ENCODE measurements at places on chromosomes 6 and 20. TPM values are rescaled to one million over a fixed set of nuclear protein-coding genes. Genes with fewer than 3 reads are reported as not detected.

DNA sequence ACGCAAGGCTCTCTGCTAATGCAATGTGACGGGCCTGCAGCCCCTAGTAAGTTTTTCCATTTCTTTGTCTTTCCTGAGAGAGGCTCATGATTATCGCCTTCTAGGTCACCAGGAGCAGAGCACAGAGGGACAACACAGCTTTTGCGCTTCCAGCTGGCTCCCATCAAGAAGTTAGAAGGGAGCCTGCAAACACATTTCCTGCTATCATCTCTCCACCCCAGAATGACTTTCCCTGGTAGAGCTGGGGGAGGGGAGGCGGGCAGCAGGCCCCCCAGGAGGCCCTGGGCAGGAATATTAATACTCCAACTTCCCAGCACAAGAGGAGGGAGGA lies 35.7 kb upstream of the CCDC167 start:
- DNase-seq: no peak

DNA sequence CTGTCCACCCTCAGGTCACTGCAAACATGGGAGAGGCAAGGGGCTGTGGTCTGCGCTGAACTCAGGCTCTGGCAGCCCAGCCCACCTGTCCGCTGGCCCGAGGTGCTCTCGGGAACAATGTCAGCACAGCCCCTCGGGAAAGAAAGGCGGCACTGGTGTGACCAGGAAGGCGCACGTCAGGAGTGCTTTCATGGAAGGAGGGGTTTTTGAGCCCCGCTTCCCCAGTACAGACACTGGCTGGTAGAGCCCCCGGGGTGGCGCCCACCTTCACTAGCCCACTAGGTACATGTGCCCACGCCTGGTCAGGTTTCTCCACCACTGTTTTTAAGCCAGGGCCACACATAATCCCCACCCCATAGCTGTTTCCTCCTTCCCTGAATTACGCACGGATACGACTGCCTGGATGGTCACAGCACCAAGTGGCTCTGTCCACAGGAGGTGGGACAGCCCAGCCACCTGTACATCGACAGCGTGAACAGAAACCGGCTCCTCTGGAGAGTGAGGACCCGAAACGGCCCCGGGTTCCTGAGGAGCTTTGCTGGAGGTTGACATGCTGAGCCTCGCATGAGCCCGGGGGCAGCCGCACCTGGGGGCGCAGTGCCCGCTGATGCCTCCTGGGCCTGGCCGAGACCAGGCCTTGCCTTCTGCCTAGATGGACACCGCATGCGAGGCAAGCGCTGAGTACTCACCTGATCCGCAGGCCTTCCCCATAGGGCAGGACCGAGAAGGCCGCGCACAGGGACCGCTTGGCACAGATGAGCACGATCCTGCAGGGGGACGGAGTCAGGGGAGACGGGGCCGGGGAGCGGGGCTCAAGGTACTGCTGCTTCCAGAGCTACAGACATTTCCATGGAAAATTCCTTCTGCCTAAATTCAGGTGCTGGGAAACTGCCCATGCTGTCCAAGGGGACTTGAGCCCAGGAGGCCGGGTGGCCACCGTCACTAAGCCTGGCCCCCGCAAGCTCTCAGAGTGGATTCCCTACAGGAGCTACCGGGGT lies 7.6 kb downstream of the RPS21 start:
- no peak for DNase-seq

- DNase-seq: no peak
These were observed 29.4 kb upstream of the BEND3 start for GRCh38 chr6:107144666-107145065.

- no peak for DNase-seq
These were observed 2.5 kb upstream of the SRSF12 start for GRCh38 chr6:89120371-89120770.

DNA sequence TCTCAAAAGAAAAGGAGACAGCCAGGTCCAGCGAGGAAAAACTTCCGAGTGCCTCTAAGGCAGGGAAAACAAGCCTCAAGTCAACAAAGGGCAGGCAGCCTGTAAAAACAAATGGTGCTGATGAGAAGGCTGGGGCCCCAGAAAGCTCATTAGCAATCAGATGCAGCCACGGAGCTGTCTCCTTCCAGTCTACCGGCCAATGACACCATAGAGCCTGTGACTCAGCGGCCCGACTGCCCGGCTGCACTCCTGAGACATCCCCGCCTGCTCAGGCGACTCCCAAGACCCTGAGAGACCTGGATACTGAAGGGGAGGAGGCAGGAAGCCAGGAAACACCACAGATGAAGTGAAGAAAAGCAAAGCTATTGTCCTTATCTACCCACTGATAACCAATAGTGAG lies 120.1 kb upstream of the HDDC2 start:
- no peak for DNase-seq

- DNase-seq: no peak
These were observed 77.3 kb downstream of the C6orf52 start for GRCh38 chr6:10617008-10617696.

- DNase-seq: no peak
These were observed 40.3 kb upstream of the ZFAND3 start for GRCh38 chr6:37779111-37779800.

GRCh38 chr6:138677538-138677937 lies 96.0 kb upstream of the CCDC28A start:
- DNase-seq: no peak

- no peak for DNase-seq
These were observed 36.5 kb upstream of the MPC1 start for GRCh38 chr6:166419286-166419685.

- DNase-seq: no peak
These were observed 2.0 kb downstream of the MUC21 start for GRCh38 chr6:30985490-30985889.

- DNase-seq: no peak
These were observed 19.6 kb upstream of the ABT1 start for GRCh38 chr6:26576929-26577719.

DNA sequence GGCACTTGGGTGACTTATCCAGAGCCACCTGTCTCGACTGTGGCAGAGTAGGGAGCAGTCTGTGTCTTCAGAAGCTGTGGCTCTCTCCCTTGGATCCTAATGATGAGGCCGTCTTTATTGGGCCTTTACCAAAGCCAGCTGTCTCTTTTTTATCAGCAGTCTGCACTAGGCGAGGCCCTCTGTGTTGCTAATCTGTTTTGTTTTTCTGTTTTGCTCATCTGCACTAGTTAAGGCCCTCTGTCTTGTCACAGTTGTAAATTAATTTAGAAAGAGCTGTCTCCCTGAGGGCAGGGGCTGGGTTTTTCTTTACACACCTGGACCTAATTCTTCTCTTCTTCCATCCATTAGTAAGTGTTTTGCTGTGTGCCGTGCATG lies 45.0 kb downstream of the CDS2 start:
- no peak for DNase-seq

DNA sequence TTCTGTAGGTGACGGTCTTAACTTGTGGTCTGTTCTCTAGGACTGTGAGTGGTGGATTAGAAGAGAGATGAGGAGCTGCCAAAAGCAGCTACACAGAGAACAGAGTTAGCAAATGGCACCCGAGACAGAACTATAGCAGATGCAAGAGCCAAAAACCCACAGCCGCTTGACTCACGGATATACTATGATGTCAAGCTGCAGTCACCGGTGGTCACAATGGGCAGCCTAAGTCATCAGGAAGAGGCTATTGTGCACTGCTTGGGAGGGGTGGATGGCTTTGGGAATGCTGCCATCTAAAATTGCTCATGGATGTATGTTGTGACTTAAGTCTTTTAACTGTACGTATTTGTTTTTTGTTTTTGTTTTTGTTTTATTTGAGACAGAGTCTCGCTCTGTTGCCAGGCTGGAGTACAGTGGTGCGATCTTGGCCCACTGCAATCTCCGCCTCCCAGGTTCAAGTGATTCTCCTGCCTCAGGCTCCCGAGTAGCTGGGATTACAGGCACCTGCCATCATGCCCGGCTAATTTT lies at the start of gene GTSF1L:
GTSF1L (minus strand) TSS at position 192 of the 528 bp plus-strand sequence. CDS start 308 bp downstream, outside the sequence.
- DNase-seq: no peak

GRCh38 chr6:126015863-126016262 lies 29.5 kb downstream of the TRMT11 start:
- DNase-seq: no peak

DNA sequence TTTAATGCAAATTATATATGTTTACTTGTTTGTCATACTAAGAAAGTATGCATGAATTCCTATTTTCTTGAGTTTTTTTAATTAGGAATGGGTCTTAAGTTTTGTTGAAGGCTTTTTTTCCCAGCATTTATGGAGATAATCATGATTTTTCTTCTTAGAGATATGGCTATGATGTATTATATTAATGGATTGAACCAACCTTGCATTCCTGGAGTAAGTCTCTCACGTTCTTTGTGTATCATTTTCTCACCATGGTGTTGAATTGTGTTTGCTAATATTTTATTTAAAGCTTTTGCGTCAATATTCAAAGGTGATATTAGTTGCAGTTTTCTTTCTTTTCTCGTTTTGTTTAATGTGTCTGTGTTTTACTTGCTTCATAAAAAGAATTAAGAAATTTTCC lies 48.4 kb upstream of the SLC35D3 start:
- DNase-seq: no peak

DNA sequence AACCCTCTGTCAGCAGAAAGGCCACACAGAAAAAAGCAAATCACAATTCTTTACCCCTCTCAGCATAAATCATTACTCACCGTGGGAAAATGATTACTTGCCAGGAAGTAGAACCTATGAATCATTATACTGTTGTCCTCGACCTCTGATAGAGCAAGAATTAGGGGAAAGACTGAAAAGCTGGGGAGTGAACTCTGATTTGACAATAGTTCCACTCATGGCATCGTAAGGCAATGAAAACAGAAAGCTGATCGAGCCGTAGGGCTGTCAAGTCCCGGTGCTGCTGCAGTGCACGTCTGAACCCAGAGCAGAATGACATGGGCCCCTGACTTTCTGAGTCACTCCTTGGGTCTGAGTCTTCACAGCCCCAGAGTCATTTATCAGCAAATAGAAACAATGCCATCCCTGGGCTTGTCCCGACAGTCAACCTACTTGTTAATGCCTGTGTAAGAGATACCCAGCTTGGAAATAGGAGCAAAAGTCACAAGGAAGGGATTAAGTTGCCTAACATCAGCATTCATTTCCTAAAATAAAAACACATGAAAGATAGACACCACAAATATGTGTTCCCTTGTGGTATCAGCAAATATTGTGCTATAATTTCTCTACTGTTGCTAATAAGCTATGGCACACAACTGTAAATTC lies 224.8 kb upstream of the MARCKS start:
- no peak for DNase-seq

DNA sequence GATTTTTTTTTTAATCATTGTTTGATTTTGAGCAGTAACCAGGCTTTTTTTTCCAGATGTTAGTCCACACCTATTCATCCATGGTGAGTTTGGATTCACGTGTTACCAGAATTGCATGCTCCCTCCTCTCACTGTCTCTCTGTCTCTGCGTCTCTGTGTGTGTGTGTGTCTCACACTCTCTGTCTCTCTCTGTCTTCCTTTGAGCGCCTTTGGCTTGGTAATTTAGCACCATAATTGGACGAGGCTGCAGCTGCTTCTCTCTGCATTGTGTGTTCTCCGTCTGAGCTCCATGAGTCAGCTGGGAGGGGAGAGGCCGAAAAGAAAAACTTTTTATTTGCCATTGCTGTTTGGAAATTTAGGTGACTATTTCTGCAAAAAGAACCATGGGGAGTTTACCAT lies 3.4 kb downstream of the TFAP2B start:
- no peak for DNase-seq

GRCh38 chr6:17972978-17973622 lies 14.3 kb downstream of the KIF13A start:
- DNase-seq: no peak

GRCh38 chr6:66771626-66772025 lies 1064.6 kb upstream of the EYS start:
- no peak for DNase-seq

- no peak for DNase-seq
These were observed 20.0 kb upstream of the UBE2J1 start for GRCh38 chr6:89372506-89372901.

DNA sequence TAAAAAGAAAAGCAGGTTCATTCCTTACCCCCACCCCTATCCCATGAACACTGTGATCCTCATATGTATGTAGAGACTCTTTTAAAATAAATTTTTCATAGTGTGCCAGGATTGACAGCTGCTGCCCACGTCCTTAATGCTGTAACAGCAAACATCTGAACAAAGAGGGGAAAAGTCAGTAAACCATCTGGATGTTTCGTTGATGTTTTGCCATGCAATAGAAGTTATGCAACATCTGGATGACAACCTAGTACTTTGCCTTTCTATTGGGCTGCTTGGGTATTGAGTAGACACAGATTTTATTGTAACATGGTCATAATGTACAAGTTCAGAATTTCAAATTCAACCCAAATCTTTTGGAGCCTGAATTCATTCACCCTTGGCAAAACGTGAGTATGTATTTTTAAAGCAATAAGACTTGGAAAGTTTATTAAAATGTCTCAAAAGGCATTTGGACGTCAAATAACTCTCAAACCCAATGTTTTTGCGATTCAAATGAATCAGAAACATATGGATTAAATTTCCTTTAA lies 500.3 kb downstream of the DHX35 start:
- no peak for DNase-seq

GRCh38 chr6:3571836-3572235 lies 115.0 kb upstream of the SLC22A23 start:
- DNase-seq: no peak

DNA sequence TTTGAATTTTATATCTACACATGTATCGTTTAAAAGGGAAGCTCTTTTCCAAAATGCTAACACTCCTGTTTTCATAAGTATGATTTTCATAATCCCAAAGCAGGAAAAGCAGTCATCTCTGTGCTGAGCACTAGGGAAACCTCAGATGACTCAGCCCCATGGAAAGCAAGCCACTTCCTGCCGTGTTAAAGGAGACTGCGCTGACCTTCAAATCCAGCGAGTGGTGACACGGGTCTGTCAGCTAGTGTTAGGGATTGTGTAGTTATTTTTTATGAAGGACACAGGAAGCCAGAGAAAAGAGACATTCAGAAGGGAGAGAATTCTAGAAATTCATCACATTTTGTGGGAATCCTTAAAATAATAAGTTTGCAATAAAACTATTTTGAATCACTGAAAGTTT lies 57.0 kb upstream of the CD93 start:
- no peak for DNase-seq

- no peak for DNase-seq
These were observed 146.0 kb upstream of the AFDN start for GRCh38 chr6:167680605-167681149.

AP5S1 gene
- total RNA-seq: 7.4 TPM

GNMT gene
- total RNA-seq: 0.36 TPM

CFAP61 gene
- total RNA-seq: 5.0 TPM

HLA-DMB gene
- total RNA-seq: 1.5 TPM

CRISP2 gene
- 0.54 TPM for total RNA-seq

PXMP4 gene
- total RNA-seq: 13.9 TPM

PSMB9 gene
- 1.4 TPM for total RNA-seq

HEY2 gene
- total RNA-seq: 9.5 TPM

PPP1R14C gene
- 30.2 TPM for total RNA-seq

EZR gene
- total RNA-seq: 47.4 TPM

PRRT1 gene
- 1.2 TPM for total RNA-seq

LGSN gene
- not detected for total RNA-seq

CPXM1 gene
- 19.9 TPM for total RNA-seq

CASS4 gene
- 1.1 TPM for total RNA-seq

Measured in cerebellum (tissue), 4 donors.